ENCODE measurements at places on chromosomes 13 and 19.

- DNase-seq, result no peak
Observed at GRCh38 chr19:52742516-52742915, 7.7 kb upstream of the ZNF611 start.

DNA sequence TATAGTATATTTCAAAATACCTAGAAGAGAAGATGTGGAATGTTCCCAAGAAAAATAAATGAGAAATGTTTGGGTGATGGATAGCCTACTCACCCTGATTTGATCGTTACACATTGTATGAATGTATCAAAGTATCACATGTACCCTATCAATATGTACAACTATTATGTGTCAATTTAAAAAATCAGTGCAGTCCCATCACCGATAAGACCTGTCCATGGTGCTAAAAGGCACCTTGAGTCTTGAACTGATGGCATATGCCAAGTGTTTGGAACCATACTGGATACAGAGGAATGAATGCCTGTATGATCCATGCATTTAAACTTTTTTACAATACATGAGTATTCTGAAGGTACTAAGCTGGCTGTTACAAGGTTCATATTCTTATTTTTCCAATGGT is 50.2 kb upstream of the ZNF835 start:
- no peak for DNase-seq

DNA sequence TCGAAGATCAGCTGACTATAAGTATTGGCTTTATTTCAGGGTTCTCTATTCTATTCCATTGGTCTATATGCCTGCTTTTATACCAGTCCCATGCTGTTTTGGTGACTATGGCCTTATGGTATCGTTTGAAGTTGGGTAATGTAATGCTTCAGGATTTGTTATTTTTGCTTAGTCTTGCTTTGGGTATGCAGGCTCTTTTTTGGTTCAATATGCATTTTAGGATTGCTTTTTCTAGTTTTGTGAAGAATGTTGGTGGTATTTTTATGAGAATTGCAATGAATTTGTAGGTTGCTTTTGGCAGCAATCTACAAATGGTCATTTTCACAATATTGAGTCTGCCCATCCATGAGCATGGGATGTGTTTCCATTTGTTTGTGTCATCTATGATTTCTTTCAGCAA is 951.9 kb upstream of the SLITRK1 start:
- DNase-seq, result no peak

DNA sequence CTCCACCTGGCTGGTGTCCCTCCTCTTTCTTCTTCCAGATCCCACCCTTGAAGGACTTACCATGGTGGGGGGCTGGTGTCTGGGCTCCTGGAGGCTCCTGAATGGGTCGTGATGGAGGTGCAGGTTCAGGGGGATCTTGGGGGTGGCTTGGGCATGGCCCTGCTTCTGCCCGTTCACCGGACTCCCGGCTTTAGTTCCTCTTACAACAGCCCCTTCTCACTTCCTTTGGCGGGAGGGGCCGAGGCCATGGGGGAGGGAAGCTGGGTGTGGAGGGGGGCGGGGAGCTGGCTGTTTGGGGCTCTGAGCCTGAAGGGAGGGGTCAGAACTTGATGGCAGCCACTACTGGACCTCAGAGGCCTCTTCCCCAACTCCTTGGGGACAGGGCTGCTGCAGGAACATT is at the start of gene MYO1F:
Gene MYO1F, minus strand, starts transcription at position 196 of the 400 bp plus-strand sequence. Its CDS starts 133 bp downstream, at position 63.
- DNase-seq, result peak; percentile 60

DNA sequence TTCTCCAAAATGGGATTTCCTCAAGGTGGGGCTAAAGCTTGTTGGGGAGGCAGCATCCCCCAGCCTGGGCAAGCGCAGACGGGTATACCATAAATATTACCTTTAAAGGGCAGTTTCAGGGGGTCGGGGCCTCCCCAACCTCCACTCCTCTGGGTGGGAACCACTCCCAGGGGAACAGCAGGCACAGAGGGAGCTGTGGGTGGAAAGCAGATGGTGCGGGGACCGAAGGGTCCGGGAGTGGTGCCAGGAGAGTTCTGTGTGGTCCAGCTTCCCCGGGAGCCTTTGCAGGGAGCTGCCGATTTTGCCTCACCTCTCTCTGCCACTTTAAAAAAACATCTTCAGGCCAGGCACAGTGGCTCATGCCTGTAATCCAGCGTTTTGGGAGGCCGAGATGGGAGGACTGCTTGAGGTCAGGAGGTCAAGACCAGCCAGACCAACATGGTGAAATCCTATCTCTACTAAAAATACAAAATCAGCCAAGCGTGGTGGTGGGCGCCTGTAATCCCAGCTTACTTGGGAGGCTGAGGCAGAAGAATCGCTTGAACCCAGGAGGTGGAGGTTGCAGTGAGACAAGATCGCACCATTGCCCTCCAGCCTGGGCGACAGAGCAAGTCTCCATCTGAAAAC is 5.5 kb downstream of the MAST3 start:
- DNase-seq, result no peak

- no peak for DNase-seq
Observed at GRCh38 chr13:50244355-50244712, 229.1 kb downstream of the KCNRG start.

GRCh38 chr19:1650650-1651567 is 1.5 kb downstream of the TCF3 start:
- DNase-seq, result no peak

- DNase-seq, result peak; percentile 51
Observed at GRCh38 chr19:3243819-3244700, 19.6 kb downstream of the CELF5 start.

DNA sequence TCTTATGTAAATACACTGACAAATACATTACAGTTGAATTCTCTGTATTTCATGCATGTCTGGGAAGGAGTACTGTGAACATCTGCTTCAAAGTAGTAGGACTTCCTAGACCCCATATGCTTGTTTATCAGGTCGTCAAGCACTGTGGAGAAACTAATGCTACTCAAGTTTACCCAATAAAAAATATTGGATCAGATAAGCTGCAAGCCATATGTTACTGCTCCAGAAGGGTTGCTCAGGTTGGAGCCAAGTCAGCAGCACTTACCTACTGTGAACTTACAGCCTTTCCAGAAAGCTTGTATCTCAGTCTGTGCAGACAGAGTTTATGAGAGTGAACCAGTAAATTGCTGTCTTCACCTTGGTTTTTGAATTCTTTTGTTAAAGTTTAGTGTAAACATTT is 36.2 kb downstream of the SLAIN1 start:
- no peak for DNase-seq

DNA sequence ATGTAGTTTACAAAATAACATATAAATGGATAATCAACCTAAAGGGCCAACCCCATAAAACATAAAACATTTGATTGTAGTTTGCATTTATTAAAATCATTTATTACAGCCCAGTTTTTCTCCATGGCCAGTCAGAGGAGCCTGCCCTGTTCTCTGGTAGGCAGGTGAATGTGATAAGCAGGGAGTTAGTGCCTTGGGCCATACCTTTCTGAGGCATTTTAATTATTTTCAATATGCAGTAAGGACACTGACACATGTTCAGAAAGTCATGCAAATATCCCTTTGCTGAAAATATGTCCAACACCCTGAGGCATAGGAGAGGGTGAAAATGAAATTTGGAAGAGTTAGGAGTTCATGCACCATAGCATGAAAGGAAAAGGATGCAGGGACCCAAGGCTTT is 242.6 kb upstream of the EDNRB start:
- no peak for DNase-seq

DNA sequence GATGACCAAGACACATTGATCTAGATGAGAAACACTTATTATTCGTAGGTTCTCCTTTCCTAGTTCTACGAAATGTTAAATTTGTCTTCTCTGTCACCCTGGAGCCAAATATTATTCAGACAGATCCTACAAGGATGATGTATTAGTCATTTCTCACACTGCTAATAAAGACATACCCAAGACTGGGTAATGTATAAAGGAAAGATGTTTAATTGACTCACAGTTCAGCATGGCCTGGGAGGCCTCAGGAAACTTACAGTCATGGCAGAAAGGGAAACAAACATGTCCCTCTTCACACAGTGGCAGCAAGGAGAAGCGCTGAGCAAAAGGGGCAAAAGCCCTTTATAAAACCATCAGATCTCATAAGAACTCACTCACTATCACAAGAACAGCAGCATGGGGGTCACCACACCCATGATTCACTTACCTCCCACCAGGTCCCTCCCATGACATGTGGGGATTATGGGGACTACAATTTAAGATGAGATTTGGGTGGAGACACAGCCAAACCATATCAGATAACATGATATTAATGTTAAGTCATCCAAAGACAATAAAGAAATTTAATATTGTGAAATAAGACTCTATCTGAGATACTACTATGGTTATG is 1248.8 kb upstream of the SLC10A2 start:
- DNase-seq, result no peak

DNA sequence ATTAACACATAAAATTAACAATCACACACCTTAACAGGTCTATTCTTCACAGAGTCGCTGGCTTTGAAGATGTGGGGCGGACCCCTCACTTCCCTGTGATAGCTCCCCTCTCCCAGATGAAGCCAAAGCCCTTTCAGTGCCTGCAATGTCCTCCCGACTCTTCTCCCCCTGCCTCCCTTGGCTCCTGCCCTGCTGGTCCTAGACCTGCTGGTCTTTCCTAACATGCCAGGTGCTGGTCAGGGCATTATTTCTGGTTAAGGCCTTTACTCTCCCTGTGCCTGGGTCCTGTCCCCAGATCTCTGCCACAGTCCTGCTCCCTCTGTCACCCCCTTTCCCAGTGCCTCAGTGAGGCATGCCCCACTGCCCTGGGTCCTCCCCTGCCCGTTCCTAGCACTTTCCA is 12.2 kb downstream of the ERICH6B start:
- DNase-seq, result no peak

GRCh38 chr13:107743100-107743499 is 472.2 kb downstream of the LIG4 start:
- DNase-seq, result no peak

- peak; percentile 79 for DNase-seq
Observed at GRCh38 chr13:29523199-29523961, 72.1 kb downstream of the SLC7A1 start.

DNA sequence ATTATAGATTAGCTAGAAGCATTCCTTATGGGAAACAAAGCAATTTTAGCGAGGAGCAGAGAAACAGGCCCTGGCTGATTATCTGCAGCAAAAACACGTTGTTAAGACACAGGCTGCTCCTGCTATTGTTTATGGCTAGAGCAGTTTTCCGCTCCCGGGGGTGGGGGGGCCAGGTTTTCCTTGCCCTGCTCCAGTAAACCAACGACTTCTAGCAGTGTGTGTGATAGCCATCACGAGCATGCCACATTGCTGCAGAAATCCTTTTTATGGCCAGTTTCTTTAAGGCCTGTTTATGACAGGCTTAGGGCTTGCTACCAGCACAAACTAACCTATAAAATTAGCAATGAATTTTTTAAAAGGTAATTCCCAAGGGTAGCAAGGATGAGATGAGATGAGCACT is 18.4 kb upstream of the IL17D start:
- DNase-seq, result no peak

GRCh38 chr19:38786572-38787265 is 2.3 kb upstream of the LGALS7B start:
- no peak for DNase-seq

DNA sequence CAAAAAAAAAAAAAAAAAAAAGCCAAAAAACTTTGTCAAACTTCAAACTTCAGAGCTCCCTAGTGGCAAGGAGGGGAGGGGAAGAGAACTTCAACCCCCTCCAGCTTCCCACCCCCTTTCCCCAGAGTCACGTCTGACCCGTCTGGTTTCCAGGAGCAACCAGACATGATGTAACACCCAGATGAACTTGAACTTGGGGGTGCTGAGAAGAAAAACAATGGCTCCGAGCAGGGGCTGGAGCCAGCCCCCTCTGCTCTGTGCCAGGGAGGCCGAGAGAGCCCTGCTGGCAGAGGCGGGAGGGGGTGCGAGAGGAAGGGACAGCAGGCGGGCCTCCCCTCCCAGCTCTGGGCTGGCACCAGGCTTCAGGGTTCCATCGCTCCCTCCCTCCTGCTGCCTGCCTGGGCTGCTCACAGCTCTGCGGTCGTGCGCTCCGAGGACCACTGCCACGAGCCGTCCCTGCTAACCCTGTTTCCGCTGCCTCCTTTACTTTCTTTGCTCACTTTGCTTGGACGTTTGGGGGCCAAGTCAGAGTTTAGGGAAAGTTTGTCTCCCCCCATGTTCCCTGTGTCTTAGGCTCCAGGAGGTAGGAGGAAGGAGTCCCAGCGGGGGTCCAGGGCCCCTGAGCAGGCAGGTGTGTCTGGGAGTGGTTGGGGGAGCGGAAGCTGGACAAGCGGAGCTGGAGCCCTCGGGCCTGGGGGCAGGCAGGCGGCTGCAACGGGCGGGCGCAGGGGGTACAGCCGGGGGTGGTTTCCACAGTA is 11.1 kb downstream of the LYL1 start:
- peak; percentile 68 for DNase-seq

- DNase-seq, result peak; percentile 53
Observed at GRCh38 chr19:47377208-47377701, 28.1 kb downstream of the DHX34 start.

- no peak for DNase-seq
Observed at GRCh38 chr13:76796851-76797250, 89.4 kb downstream of the KCTD12 start.

DNA sequence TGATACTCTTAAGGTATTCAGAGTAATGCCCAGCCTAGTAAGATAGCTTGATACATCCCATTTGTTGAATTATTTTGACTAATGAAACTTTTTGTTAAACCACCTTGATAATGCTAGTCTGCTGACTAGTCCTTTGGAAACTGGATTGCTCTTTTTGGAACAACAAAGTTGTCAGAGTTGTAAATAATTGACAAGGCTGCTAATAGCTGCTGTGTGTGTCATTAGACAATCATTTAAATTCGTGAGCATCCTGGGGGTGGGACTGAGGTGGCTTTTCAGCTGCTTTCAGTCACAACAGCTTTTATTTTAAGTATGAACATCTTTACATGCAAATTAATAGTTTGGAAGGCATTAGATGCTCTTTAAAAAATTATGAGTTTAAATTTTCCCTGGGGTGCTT is 153.5 kb downstream of the HS6ST3 start:
- no peak for DNase-seq

DNA sequence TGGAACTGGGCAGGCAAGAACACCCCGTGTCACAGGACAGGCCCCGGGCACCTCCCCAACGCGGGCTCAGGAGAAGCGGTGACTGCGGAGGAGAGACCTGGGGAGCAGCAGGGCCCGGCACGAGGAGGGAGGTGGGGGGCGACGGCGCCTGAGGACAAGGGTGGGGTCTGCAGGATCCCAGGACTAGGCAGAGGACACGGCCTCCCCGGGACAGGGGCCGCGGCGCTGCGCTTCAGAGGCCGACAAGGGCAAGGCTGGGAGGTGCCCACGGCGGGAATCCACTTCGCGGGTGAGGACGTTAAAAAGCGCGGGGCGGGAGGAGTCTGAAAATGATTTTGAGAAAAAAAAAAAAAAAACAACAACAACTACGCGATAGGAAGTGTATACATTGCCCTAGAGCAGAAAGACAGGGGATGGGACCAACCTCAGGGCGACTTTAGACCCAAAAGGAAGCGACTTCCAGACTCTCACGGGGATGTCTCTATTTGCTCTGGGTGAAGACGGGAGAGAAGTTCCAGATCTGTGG is 44.9 kb downstream of the ZNF611 start:
- DNase-seq, result peak; percentile 63

GRCh38 chr19:30546332-30546731 is 174.1 kb downstream of the ZNF536 start:
- DNase-seq, result no peak
